ENCODE measurements at places on chromosomes 7 and 10. TPM values are rescaled to one million over a fixed set of nuclear protein-coding genes. Genes with fewer than 3 reads are reported as not detected.

DNA sequence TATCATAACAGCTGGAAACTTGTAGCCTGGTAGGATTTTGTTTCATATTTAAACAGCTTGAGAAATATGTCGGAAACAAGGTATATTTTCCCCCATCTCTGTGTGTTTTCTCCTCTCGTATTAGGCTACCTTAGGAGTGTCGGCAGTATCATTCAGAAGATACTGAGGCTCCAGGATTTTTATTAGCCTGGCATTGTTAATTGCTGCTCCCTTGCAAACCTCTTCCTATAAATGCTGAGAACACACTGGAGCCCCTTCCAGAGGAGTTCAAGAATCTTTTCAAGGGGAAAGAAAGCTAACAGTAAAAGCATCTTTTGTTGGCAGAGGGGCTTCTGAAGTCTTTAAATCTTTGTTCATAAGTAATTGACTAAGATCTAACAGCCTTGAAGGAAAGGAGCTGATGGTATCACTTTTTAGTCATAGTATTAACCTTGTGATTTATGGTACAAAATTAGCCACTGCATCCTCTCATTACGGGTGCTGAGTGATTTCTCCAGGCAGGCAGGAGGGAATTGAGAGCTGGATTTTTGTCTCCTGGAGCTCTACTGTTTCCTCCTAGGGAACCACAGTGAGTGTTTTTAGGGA lies 998.7 kb downstream of the LRMDA start:
- H3K27ac ChIP-seq: no peak overlapping the region
- peaks cover 6% of the 10 kb centered on the region for H3K4me1 ChIP-seq
- DNase-seq: no peak
- no peaks in the 10 kb centered on the region for H3K27me3 ChIP-seq

DNA sequence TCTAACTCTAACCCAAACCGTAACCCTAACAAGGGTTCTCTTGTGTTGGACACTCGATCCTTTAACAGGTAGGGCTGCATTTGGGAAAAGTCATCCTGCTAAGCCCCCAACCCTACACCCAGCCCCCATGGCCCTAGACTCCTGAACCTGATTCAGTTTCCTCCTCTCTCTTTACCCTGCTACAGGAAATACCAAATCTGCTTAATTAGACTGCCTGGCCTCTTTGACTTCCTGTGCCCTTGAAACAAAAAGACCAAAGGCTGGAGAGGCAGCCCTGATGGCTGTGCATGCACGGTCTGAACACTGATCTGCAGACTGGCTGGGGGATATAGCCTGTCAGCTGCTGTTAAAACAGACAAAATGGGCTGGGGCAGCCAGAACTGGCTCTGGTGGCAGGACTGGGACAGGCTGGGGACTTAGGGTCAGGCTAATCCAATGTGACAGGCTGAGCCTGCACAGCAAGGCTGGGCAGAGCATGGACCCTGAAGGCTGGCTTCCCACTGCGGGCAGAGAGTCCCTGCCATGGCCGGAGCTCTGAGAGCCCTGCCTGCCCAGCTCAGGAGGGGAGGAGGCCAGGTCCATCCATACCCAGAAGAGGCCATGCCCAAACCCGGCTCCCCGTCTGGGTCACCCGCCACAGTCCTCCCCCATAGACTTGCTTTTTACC lies 51.0 kb upstream of the MSMB start:
- H3K36me3 ChIP-seq: no peaks in the 10 kb centered on the region
- H3K4me1 ChIP-seq: no peaks in the 10 kb centered on the region
- no peak for DNase-seq
- H3K27ac ChIP-seq: no peak overlapping the region
- no peaks in the 10 kb centered on the region for H3K27me3 ChIP-seq

DNA sequence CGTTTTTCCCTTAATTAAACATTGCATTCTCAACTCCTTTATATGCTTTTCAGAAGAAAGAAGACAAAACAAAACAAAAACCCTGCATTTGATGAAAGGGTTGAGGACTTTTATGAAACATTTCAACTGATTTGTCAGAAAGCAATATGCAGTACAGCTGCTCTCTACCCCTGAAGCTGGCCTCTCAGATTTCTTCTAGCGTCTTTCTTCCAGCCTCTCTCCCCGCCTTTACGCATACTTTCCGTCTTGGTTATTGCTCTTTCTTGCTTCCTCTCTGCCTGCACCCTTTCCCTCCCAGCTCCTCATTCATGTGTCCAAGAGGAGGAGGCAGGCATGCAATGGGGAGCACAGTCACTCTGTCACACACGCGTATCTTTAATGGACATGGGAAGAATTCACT lies 91.0 kb upstream of the COL1A2 start:
- H3K36me3 ChIP-seq: no peaks in the 10 kb centered on the region
- DNase-seq: no peak
- no peaks in the 10 kb centered on the region for H3K27me3 ChIP-seq
- H3K4me3 ChIP-seq: no peak overlapping the region
- H3K27ac ChIP-seq: peak overlapping the region; percentile 36

- H3K27ac ChIP-seq: no peak overlapping the region
- no peak for DNase-seq
- H3K4me3 ChIP-seq: no peak overlapping the region
- no peaks in the 10 kb centered on the region for H3K4me1 ChIP-seq
- no peaks in the 10 kb centered on the region for H3K36me3 ChIP-seq
Measured at GRCh38 chr10:58725901-58726300, 213.2 kb downstream of the BICC1 start.

DNA sequence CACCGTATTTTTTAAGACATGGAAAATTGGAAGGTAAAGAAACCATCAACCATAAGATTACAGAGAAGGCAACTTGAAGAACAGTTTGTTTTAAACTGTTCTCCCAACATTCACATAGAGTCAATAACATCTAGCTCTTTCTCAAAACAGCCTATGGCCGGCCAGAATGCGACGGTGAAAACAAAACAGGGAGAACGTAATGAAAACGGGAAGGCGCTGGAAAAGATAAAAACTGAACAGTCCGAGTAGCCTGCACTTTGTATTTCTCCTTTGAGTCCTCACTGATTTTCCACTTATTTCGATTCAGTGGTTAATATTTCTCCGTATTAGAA lies 637 bp downstream of the MICU1 start:
- DNase-seq: no peak
- H3K27ac ChIP-seq: peak overlapping the region; percentile 85
- H3K27me3 ChIP-seq: no peaks in the 10 kb centered on the region
- no peaks in the 10 kb centered on the region for H3K36me3 ChIP-seq
- H3K4me3 ChIP-seq: peak overlapping the region; percentile 83

DNA sequence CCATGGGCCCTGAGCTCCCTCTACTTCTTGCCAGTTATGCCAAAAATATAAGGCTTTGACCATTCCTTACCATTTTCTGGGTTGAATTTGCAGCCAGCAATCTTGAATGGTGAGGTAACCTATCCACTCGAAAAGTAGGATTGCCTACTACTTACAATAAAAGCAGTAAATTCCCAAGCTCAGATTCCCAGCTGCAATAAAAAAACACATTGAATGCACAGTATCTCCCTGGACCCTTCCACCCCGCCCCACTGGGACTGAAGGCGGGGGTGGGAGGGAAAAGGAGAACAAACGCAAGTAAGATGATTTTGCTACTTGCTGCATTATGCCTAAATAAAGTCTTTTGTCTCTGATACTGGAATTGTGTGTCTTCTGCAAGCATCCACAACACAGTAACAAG lies 301.9 kb downstream of the HGF start:
- no peak overlapping the region for H3K4me3 ChIP-seq
- no peaks in the 10 kb centered on the region for H3K36me3 ChIP-seq
- no peak overlapping the region for H3K27ac ChIP-seq
- no peak for DNase-seq
- no peaks in the 10 kb centered on the region for H3K4me1 ChIP-seq

DNA sequence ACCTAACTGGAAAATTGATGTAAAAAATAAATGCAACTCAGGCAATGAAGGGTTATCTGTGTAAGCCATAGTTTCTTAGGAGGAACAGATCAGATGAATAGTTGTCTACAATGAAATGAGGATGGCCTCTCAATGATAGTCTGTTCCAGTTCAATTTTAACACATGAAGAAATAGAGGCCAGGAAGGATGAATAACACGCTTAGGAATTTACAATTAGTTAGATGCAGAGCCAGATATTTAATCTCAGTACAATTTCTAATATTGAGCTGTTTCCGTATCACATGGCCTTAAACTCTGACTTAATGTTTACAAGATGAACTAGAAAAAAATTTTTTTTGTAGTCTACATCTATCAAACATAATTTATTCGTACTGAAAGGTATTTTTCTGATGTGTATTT lies 176.6 kb downstream of the GALNT11 start:
- H3K4me1 ChIP-seq: no peaks in the 10 kb centered on the region
- DNase-seq: no peak
- peaks cover 50% of the 10 kb centered on the region for H3K36me3 ChIP-seq
- no peak overlapping the region for H3K27ac ChIP-seq
- H3K4me3 ChIP-seq: no peak overlapping the region
- H3K27me3 ChIP-seq: no peaks in the 10 kb centered on the region

DNA sequence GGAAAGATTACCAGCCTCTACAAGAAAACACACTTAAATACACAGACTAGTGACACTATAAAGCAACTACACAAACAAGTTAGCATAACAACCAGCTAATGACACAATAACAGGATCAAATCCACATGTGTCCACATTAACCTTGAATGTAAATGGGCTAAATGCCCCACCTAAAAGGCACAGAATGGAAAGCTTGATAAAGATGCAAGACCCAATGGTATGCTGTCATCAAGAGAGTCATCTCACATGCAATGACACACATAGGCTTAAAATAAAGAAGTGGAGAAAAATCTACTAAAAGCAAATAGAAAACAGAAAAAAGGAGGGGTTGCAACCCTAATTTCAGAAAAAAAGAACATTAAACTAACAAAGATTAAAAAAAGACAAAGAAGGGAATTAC lies 14.0 kb upstream of the GIMAP4 start:
- no peaks in the 10 kb centered on the region for H3K27me3 ChIP-seq
- no peak overlapping the region for H3K27ac ChIP-seq
- H3K36me3 ChIP-seq: no peaks in the 10 kb centered on the region
- no peaks in the 10 kb centered on the region for H3K4me1 ChIP-seq
- no peak for DNase-seq

DNA sequence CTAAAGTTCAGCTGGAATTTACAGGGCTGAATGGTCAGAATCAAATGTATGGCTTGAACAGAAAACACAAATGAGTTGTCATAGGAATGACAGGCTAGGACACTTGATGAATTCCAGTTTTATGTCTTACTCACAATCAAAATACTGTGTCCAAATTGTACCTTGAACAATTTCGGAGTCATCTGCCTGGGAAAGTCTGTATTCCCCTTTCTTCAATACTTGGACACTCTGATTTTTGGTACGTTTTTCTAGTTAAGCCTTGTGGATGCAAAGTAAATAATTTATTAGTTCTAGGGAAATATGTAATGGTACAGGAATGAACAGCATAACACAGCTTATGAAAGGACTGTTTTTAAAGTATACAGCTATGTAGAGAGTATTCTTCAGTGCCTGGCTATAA lies 100.4 kb downstream of the ITGB8 start:
- DNase-seq: no peak
- no peak overlapping the region for H3K27ac ChIP-seq
- H3K4me3 ChIP-seq: no peak overlapping the region
- H3K27me3 ChIP-seq: no peaks in the 10 kb centered on the region
- no peaks in the 10 kb centered on the region for H3K36me3 ChIP-seq

DNA sequence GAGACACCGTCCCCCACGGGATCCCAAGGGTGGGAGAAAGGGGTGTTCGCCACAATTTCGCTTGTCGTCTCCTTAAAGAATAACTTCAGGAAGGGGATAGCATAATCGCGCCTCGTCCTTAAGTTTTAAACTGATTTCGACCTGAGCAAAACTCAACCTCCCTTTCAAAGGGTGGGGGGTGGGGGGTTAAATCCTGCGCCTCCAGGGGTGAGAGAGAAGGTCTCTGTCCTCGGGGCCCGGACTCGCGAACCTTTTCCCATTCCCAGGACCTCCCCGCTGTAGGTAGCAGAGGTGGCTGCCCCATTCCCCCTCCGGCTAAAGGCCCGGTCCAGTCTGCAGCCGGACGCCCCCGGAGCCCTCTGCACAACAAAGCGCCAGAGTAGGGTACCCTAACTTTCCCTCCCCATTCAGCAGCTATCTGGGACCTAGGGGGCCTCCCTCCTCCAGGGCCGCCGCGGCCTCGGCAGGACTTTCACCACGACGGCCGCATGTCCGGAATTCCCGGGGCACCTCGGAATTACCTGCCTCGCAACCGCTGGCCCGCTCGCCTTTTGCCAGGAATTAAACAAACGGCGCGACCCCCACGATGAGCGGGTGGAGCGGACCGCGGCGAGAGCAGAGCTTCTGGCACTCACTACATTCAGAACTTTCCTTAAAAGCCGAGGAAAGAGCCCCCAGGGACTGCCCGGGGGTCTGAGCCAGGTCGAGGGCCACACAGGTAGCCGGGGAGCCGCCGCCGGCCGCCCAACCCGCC lies 1.7 kb downstream of the CDK6 start:
- H3K27ac ChIP-seq: peak overlapping the region; percentile 85
- DNase-seq: peak; percentile 74
- peaks cover 22% of the 10 kb centered on the region for H3K4me1 ChIP-seq
- no peaks in the 10 kb centered on the region for H3K36me3 ChIP-seq
- peak overlapping the region; percentile 77 for H3K4me3 ChIP-seq
- H3K27me3 ChIP-seq: no peaks in the 10 kb centered on the region

GRCh38 chr10:131944976-131945695 lies 36.6 kb downstream of the BNIP3 start:
- no peaks in the 10 kb centered on the region for H3K4me1 ChIP-seq
- no peak overlapping the region for H3K4me3 ChIP-seq
- DNase-seq: peak; percentile 58
- H3K27ac ChIP-seq: no peak overlapping the region

Gene HMX2
- not detected for total RNA-seq

Measured in upper lobe of right lung (tissue), 1 donor.